Right hindlimb (tissue), 1 donor: ENCODE measurements at places on chromosomes 6 and 20.

DNA sequence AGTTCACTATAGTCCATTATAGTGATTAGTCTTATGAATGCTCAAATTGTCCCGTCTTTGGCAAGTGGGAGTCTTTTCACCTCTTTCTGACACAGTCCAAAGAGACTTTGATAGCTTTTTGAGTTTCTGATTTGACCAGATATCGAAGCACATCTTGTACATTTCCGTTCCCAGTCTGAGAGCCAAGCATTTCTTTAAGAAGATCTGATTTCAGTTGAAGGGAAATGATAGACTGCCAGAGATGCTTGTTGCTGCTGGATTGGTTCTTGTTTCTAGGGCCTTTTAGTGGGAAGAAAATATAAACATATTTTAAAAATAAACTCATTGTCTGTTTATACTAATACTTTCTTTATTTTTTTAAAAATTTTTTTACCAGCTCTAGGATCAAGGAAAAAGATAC, 54.1 kb upstream of the IER3 start:
- no peak for DNase-seq

GRCh38 chr6:137206577-137206976, 12.6 kb downstream of the IFNGR1 start:
- no peak for DNase-seq

- no peak for DNase-seq
Measured at GRCh38 chr20:36501367-36502006, 39.8 kb upstream of the MYL9 start.

- no peak for DNase-seq
Measured at GRCh38 chr6:157326979-157327378, 3.7 kb upstream of the TMEM242 start.

- no peak for DNase-seq
Measured at GRCh38 chr6:133157995-133158394, 83.2 kb upstream of the EYA4 start.

GRCh38 chr6:24524805-24525204, 30.0 kb downstream of the ALDH5A1 start:
- no peak for DNase-seq

GRCh38 chr20:31666258-31667042, 28.7 kb downstream of the COX4I2 start:
- no peak for DNase-seq

DNA sequence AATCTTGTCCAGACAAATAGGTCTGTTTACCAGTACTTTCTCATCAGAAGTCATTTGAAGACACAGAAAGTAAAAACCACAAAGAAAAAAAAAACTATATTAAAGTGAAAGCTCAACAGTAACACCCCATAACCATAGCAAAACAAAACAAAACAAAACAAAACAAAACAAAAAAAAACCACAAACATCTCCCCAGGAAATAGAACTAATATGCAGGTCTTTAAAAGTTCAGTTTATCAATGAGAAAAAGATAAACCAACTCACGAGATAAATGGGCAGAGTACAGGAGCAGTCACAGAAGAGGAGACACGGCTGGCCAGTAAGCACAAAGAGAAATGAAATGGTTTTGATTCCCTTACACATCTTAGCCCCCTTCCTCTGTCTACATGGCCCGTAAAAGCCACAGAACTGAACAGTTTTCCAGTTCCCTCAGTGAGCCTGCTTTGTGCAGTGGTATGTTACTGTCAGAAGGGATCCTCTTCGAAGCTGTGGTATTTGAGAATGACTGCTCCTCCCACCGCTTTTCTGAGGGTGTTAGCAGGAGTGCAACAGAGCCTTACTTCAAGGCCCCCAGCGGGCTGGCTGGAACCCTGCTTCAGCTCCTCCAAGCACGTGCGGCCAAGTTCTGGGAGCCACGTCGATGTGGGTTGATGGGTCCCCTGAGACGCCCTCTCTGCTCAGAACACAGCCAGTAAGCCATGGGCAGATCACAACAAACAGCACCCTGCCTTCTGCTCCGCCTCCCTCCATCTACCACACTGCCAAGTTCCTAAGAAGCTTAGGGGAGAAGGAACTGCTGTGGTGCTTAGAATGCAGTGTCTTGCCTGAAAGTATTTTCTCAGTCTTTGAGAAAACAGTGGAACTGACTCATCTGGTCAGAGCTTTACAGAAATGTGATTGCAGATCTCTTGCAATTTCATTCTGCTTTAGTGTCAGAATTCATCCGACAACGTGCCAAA, 14.0 kb downstream of the UST start:
- peak; percentile 87 for DNase-seq

GRCh38 chr20:46928580-46929132, 34.0 kb downstream of the EYA2 start:
- peak; percentile 48 for DNase-seq

DNA sequence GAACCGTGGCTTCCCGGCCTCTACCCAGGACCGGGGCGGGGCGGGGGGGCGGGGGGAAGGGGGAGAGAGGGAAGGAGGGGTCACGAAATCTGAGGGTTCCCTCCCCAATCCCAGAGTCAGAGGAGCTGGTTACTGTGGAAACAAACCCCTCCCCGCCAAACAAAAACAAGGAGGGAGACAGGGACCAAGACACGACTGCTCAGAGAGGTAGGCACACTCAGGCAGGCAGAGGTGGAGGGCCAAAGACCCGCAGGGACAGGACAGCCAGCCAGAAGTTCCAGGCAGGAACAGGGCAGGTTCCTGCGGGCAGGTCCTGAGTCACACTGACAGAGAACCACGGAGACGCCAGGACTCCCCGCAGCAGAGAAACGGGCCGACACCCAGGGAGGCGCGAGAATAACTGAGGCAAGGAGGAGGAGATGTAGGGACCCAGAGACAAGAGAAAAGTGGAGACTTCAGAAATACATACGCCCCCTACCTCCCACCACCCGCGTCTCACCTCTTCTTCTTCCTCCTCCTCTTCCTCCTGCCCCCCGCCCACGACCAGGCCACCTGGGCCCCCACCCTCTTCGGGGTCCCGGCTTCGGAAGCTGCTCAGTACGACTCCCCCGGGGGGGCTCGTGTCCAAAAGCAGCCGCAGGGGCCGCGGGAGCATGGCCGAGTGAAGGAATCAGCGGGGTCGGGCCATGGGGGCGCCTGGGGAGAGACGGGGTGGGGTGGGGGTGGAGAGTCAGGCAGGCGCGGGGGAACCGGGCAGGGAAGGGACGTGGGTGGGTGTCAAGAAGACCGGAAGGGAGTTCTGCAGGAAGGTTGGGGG, 578 bp downstream of the RGL2 start:
- peak; percentile 91 for DNase-seq

GRCh38 chr6:156971153-156971885, 194.1 kb downstream of the ARID1B start:
- DNase-seq = no peak

GRCh38 chr6:41940759-41941279, 789 bp downstream of the CCND3 start:
- peak; percentile 71 for DNase-seq

- no peak for DNase-seq
Measured at GRCh38 chr20:24631173-24631505, 161.7 kb downstream of the SYNDIG1 start.

DNA sequence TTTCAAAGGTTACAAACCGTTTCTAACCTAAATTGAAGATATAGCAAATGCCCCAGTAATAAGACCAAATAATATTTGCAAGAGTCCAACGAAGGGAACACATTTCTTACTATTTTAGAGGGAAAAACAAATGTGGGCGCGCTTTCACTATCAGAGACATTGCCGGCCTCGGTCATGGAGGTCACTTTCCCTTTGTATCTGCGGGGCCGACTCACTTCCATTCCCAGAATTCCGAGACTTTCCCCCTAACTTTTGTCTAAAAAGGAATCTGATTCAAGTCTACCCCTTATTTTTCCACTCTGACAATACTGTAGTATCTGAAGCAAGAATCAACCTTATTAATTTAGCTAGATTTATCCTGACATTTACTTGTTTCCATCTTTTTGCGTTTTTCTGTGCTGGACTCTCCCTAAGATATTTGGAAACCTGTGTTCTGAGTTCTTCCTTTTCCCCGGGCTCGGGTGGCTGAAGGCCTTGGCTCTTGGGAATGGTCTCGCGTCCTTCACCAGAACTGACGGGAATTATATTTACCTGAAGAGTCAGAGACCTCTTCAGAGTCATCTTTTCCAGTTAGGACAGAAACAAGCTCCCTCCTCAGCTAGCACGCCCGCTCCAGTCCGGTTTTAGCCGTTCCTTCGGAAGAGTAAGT, 71.8 kb upstream of the ZNF184 start:
- DNase-seq = no peak

- DNase-seq = no peak
Measured at GRCh38 chr6:128346569-128346968, 173.8 kb downstream of the PTPRK start.

DNA sequence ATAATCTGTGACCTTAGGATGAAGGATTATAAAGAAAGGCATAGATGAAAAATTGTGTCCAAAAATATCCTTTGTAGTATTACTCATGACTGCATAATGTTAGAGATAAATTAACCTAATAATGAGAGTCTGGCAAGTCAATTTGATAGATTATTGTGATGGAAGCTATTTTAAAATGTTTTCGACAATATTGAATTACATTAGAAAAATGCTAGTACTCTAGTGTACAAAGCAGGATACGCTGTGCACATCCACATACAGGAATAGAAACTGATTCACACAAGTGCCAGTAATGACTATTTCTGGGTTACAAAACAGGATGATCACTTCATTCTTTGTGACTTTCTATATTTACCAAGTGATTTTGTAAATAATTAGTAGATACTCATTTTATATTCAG, 3.3 kb downstream of the SLC17A2 start:
- DNase-seq = no peak
